ENCODE measurements at places on chromosomes 16 and 17. TPM values are rescaled to one million over a fixed set of nuclear protein-coding genes. Genes with fewer than 3 reads are reported as not detected.

The OGFOD3 gene
- total RNA-seq: 25.0 TPM

The ACLY gene
- total RNA-seq: 41.0 TPM

The TEX19 gene
- not detected for total RNA-seq

The KRTAP4-3 gene
- not detected for total RNA-seq

The EMP2 gene
- total RNA-seq: 57.3 TPM

- DNase-seq: peak; percentile 89
Measured at GRCh38 chr17:78645421-78646295, 68.5 kb upstream of the DNAH17 start.

GRCh38 chr17:39225959-39226683, 376 bp upstream of the STAC2 start:
- DNase-seq: peak; percentile 87

The CCL14 gene
- 24.4 TPM for total RNA-seq

The NPLOC4 gene
- 47.1 TPM for total RNA-seq

GRCh38 chr16:28538733-28539596, at the start of gene NUPR1:
Gene NUPR1 (minus strand): TSS chr16:28538974. CDS start chr16:28538907, 67 bp downstream.
- DNase-seq: peak; percentile 100

The IL17C gene
- total RNA-seq: not detected

DNA sequence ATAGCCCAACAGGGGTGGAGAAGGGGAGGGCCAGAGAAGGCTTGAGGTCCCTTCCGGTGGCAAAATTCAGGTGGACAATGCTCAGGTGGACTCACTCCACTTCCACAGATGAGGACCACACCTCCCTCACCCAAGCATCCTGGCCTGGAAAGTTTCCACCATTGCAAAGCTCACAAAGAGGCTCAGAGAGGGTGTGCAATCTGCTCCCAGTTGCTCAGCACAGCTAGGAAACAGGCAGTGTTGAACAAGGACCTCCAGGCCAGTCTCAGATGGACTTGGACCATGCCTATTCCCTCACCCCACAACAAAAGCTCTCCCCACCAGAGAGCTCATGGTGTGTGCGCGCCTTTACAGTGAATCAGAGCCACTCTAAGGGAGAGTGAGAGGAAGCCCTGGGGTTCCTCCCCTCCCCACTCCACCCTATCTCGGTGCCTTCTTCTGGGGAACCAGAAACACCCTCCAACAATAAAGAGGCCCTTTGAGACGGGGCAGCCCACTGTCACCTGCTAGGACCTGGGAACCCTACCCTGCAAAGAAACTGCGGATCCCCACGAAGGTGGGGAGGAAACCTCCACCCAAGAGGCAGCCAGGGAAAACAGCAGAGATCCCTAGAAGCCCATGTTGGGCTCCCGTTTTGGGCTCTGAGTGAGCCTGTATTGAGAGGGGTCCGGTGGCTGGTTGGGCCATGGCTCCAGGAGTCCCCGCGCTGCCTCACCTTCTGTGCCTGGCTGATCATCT, 1.6 kb downstream of the FAM83G start:
- no peak for DNase-seq

DNA sequence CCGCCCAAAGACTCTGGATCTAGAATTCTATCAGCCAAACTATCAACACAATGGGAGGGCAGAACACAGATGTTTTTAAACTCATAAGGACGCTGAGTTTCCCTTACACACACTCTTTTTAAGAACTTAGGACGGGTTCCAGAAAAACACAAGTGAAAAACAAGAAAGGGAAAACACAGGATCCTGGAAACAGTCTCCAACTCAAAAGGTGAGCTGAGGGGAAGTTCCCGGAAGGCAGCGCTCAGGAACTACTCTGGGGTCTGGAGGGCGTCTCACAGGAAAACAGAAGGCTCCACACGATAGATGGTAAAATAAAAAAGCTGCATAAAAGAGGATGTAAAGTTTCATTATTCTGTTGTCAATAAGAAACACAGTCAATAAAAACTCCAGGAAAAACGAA, 80.2 kb upstream of the DOC2B start:
- DNase-seq: no peak

DNA sequence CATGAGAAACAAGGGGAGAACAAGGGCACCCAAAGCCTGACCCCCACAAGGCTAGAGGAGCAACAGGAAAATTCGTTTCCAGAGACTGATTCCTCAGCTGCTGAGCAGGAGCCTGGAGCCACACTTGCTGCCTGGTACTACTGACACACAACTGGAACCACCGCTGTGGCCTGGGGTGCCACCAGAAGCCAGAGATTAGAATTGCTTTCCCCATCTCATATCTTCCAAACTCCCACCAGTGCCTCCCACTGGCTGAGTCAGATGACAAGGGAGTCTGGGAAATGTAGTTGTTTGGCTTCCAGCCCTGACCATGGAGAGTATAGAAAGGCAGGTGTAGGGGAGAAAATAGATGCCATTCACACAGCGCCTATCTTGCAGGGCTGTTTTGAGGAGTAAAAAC, 4.1 kb upstream of the TMEM11 start:
- DNase-seq: no peak

- no peak for DNase-seq
Measured at GRCh38 chr16:20517149-20517548, 59.0 kb downstream of the ACSM2B start.

DNA sequence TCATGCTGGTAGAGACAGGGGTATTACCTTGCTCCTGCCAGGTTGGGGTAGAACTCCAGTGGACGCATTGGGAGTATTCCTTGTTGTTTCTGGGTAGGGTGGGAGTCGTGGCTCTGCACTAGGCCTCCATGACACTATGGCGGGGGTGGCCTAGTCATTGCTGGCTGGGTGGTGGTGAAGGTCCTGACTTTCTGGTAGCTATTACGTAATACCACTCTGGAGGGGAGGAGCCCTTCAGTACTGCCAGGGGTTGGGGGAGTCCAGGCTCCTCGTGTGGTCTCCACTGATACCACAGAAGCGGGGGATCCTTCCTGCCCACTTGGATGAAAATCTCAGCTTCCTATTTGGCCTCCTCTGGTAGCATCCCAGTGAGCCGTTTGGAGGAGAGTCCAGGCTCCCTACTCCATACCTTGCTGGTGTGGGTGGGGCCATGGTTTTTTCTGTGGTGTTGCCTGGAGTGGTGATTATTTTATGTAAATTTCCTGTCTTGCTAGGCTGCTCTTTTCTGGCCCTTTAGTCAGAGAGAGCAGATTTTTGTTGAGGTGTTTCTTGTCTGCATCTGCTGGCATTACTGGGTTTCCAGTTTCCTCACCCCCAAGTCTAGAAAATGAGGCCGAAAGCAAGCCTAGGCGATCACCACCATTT, 65.8 kb upstream of the GNG13 start:
- no peak for DNase-seq

- DNase-seq: no peak
Measured at GRCh38 chr16:84673561-84673960, 25.2 kb downstream of the KLHL36 start.

DNA sequence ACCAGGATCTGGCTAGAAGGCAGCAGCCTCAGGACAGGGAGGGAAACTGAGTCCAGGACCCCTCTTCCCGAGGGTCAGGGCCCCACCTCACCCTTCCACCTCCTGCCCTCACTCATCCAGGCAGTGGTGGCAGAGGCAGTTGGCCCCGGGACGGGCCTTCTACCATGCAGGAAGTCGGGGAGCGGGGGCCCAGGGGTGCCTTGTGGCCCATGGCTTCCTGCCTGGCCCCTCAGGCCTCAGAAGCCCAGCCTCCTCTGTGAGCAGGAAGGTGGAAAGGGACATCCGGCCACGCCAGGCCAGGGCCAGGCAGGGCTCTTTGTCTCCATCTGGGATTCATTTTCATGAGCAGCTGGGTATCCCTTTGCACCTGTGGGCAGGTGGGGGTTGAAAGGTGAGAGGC, 58.5 kb downstream of the BAHCC1 start:
- DNase-seq: no peak

The HP gene
- total RNA-seq: 0.49 TPM

The TMC6 gene
- 5.3 TPM for total RNA-seq

The HOXB6 gene
- 10.2 TPM for total RNA-seq

DNA sequence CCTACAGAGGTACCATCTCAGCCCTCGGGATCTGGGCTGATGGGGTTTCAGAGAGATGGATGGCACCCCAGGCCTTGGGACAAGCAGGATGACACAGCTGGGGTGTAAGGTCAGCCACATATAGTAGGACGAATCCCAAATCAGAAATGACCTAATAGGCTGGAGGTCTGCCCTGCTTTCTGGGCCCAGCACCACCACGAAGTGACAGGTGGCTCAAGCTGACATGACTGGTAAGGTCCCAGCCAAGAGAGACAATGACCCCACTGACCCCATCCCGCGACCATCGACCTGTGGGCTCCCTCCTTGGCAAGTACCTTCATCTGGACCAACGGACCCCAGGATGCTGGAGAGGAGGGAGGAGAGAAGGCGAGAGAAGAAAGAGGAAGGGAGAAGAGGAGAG, 15.6 kb downstream of the CAMKK1 start:
- no peak for DNase-seq

DNA sequence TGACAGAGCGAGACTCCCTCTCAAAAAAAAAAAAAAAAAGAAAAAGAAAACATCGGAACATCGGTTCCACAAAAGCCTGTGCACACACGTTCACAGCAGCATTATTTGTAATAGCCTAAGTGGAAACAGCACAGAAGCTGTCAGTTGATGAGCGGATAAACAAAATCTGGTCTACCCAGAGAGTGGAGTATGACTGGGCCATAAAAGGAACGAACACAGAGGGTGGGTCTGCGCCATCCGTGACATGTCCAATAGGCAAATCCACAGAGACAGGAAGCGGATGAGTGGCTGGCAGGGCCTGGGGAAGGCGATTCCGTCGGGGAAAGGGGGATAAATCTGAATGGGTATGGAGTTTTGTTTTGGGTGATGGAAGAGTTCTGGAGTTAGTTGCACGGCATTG, 212.2 kb upstream of the CIBAR2 start:
- DNase-seq: no peak

GRCh38 chr16:86362155-86362849, 148.0 kb upstream of the FOXF1 start:
- DNase-seq: no peak

Measured in sigmoid colon (tissue), 7 donors.